ENCODE measurements at places on chromosomes 4 and X.

DNA sequence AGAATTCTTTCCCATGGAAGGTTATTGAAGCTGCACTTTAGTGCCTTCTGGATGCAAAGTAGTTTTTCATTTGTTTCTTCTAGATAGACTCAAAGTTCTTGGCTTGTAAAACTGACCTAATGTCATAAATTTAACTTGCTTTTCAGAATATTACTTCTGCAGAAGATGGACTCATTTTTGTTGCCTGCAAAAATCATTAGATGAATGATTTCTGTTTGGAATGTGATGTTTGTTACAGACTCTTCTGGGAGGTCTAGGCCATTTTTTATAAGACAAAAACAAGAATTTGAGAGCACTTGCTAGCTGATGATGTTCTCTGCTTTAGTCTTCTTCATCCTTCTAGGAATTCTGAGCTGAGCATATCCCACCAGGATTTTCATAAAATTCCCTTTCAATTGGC is 308.6 kb upstream of the GIMD1 start:
- DNase-seq, result no peak

GRCh38 chr4:20839957-20840356 is 139.7 kb downstream of the PACRGL start:
- no peak for DNase-seq

DNA sequence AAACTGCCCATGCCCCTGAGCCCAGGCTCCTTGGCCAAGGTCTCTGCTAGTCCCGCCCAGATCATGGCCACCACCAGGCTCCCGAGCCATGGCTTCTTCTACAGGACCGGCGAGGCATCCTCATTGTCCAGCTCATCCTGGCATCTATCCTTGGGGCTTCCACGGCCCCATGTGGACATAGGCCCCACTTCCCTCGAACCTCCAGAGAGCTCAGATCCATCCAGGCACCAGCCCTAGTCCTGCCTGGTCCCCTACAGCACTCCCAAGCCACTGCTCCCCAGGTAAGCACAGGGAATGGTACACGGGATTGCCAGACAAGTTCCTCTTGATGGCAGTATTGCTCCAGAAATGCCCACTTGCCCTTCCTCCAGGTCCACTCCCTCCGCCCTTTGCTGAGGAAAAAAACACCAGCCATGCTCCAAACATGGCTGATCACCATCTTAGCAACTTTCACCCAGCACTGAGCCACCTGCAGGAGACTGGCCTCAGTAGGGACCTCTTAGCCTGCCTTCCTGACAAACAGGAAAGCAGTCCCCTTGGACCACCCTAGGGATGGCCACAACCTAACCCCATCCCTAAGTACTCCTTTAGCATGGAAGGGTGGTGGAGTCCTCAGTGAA is 272.1 kb upstream of the AGTR2 start:
- DNase-seq, result no peak

DNA sequence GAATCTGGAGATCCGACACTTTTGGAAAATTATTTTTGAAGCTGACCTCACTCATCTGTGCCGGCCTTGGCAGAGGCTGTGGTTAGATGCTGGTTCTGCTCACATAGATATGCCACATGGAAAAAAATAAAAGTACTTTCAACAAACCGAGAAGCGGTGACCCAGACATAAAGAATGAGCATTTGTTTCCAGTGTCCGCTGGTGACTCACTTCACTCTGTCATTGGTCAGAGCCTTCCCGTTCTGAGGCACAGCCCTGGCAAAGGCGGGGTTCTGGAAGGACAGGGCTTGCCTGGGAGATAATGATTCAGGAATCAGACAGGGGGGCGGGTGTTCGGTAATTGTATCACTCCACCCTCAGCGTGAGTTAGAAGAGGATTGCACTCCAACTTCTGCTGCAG is 172.4 kb upstream of the MXRA5 start:
- DNase-seq, result no peak

DNA sequence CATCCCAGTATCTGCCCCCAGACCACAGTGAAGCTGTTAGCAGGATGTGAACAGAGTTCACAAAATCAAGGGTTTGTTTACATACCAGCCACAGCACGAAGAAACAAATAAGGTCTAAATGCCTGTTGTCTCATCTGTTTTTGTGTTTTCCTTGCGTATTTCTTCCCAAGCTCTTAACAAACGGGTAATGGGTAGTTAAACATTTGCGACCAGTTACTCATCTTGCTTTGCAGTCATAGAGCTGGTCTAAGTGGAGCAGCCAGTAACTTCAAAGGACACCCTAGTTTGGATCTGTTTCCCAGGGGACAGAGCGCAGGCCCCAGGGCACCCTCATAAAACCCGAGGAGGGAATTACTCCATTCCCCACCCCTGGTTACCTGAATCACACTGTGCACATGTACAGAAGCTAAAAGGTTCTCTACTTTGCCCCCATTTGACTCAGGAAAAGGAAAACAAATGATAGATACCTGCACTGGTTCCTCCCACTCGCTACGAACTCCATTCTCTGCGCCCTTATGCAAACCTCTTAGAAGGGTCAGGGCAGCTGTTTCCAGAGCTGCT is 68.8 kb downstream of the MAML3 start:
- DNase-seq, result no peak
